ENCODE measurements at places on chromosomes 7 and 10.

DNA sequence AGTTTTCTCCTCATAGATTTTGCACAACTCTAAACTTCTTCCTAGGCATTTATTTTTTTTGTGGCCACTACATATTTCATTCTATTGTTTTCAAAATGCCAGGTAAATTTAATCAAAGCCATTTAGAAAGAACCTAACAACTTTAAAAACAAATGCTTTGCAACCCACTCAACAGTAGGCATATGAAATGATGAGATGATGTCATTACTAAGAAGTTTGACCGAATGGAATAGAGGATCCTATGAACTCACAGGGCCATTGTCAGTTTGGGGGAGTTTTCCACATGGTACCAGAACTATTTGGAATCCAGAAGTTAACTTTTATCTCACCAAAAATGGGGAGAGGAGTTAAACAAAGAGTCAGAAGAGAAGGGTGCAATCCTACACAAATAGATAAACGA, 100.7 kb upstream of the INHBA start:
- no peak for DNase-seq

DNA sequence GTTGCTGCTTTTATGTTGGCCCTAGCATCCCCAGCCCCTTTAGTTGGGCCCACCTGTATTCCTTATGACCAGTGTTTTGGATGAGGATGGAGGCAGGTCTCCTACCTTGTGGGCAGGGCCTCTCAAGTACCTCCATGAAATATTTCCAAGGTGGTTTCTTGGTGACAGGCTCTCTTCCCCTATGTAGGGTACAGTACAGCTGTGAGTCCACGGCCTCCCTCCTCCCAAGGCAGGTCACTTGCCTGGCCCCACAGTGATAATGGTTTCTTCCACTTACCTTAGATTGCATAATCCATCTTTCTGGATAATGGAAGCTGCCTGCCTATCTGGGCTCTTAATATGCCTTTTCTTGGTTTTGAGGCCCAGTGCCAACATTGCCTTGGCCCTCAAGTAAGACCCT, 110.4 kb downstream of the NT5C2 start:
- DNase-seq = no peak

- no peak for DNase-seq
Observed at GRCh38 chr7:94364816-94365215, 29.9 kb upstream of the COL1A2 start.

DNA sequence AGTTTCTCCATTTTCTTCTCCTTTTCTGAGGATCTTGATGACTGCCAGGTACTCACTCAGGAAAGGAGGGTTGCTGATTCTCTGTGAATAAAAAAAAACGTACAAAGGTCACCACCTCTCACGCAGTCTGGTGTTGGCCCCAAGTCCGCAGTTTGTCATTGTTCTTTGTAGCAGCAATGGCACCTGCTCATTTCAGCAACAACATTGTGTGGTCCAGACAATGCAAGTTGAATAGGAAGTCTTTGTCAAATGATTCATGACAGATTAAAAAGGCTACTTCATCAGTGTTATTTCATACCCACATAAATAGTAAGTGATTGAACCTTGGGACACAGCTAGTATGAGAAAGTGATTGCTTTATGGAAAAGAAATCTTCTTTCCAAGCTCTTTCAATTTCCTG, 653.5 kb upstream of the MGMT start:
- no peak for DNase-seq

GRCh38 chr10:116783011-116783655, 40.8 kb upstream of the HSPA12A start:
- no peak for DNase-seq
